Spinal cord (tissue), 10 donors: ENCODE measurements at places on chromosomes 7 and 10.

DNA sequence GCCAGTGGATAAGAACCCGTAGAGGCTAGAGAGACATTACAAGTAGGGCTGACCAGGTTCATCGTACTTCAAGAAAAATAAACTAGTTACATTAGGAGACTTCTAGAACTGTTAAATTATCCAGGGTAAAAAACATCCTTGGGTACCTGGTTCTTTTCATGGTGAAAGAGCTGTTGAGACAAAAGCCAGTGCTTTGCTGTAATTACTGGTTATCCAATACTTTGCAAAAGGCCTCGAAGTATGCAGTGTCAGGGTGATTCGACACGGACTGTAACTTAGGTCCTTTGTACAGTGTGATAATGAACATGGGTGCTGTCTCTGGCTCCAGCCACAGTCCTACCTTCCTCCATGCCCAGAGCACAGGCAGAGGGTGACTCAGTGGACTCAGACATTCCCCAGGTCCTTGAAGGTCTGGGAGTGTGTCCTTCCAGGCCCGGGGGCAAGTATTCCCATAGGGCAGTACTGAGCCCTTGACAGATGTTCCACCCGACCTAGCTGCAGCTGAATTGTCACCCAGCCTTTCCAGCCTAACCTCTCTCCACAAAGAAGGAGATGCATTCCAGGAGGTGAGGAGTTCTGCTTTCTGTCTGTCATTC, 123.6 kb upstream of the TMEM72 start:
- no peak for DNase-seq

- no peak for DNase-seq
Observed at GRCh38 chr10:22539579-22540298, 174.6 kb downstream of the PIP4K2A start.

GRCh38 chr7:22572937-22573336, 72.9 kb upstream of the STEAP1B start:
- no peak for DNase-seq

DNA sequence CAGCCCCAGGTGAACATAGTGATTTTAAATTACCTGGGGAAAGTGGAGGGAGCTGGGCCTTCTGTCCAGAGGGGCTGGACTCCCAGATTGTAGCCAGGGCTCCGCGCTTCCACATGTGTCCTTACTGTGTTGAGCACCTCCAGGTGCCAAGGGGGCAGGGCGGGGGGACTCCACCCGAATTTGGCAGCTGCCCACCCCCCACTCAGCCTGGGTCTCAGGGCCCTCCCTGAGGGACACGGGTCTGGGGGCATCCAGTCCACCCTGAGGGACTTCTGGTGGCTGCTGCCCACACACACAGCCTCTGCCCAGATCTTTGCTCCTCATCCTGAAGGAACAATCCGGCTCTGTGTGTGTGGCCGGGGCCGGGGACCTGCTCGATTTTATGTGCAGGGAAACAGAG, 28.2 kb upstream of the ADGRA1 start:
- DNase-seq = no peak

DNA sequence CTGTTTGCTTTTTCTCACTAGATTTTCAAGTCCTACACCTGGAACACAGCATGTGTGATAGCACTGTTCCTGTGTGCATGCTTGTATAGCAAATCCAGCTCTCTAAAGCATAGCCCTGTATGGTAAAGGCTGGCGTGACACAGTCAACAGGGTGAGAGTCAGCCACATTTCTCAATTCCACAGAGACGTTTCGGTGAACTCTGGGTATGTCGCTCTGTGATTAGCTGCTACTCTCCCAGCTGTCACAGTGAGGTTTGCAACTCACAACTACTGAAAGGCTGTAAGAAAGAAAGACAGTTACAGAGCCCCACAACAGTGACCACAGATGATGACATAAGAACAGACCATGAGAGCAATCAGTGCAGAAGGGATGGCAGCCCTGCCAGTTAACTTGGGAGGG, 170.6 kb upstream of the IMMP2L start:
- DNase-seq = no peak

GRCh38 chr7:157522189-157522588, 185.4 kb downstream of the DNAJB6 start:
- DNase-seq = no peak

DNA sequence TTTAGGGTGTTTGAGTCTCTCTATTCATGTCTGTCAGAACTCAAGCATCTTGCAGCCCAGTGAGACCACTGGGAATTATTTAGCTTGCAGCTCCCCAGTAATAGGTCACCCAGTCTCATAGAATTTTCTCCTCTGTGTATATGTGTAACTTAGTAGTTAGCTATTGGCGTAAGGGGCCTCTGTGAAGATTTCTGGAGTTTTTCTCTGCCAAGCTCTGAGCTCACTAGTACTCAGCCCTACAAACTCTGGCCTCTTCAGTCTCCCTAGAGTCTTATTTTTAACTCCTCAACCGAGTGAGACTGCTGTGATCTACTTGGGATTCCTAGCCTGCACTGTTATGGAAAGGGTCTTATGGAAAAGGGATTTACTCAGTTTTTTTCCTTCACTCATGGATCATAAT, 90.2 kb downstream of the PPP1R9A start:
- no peak for DNase-seq

DNA sequence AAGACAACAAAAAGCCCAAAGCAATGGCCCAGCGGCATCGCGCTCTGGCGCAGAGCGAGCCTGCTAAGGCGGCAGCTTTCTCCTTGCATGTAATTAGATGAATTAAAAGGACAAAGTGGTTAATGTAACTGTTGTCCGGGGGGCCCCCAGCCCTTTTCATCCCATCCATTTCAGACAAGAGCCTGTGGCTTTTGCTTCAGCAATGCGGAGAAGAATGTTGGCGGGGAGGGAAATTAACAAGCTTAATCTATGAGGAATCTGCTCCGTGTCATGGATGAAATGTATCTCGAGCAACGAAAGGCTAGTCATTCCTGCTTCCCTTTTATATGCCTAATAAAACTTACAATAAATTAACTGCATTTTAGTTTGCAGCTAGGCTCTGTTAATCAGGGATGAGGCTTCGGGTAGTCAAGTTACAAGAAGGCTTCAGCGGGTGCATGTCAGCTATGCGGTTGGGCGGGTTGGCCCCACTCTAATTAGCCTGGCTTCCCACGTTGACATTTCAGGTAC, 203.3 kb downstream of the BUB3 start:
- DNase-seq = no peak

GRCh38 chr7:140260352-140261104, 83.7 kb upstream of the KDM7A start:
- no peak for DNase-seq

DNA sequence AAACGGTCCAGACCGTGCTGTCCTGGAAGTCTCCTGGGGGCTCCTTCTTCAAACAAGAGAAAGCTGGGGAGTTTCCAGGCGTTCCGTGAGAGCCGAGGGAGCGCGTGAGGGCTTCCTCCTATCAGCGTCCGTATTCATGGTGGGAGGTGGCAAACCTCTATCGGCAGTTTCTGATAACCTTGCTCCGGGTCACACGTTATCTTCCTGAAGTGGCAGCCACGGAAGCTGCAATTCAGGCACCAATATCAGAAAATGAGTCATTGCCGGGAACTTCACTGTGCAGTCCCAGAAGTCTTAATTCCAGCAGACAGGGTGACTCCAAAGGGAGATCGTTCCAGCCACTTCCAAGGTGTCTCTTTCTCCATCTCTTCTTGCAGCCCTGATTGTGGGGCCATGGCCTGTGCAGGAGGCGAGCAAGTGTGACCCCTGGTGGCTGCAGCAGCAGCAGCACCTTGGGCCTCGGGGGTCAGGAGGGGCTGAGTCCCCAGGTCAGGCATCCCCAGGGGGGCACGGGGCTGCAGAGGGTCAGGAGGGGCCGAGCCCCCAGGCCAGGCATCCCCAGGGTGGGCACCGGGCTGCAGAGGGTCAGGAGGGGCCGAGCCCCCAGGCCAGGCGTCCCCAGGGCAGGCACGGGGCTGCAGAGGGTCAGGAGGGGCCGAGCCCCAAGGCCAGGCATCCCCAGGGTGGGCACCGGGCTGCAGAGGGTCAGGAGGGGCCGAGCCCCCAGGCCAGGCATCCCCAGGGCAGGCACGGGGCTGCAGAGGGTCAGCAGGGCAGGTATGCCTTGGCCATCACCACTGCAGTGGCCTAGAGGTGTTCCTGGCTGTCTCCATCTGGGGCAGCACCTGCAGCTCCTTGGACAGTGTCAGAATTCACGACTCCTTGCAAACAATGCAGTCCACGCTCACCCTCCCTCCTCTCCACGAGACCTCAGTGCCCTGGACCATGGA, 538.7 kb downstream of the DNAJB6 start:
- DNase-seq = no peak

GRCh38 chr7:33040803-33041516, 21.6 kb downstream of the NT5C3A start:
- DNase-seq = no peak

DNA sequence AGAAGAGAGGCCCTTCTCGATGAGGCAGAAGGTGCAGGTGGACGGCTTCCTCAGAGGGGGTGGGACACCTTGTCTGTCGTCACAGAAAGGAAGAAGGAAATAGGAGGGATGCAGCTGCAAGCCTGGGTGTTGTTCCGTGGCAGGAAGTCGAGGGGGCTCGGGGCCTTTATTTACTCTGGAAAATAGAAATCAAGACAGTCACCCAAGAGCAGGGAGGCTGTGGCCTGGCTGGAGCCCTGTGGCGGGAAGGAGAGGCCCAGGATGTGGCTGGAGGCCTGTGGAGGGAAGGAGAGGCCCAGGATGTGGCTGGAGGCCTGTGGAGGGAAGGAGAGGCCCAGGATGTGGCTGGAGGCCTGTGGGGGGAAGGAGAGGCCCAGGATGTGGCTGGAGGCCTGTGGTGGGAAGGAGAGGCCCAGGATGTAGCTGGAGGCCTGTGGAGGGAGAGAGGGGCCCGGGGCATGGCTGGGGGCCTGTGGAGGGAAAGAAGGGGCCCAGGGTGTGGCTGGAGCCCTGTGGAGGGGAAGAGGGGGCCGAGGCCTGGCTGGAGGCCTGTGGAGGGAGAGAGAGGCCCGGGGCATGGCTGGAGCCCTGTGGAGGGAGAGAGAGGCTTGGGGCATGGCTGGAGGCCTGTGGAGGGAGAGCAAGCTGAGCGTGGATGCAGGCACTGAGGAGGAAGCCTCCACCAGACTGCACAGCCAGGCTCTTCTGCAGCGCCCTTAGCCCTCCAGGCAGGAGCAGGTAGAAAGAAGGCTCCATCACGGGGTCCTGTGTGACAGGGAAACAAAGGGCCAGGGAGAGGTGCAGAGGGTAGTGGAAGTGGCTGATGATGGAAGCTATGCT, 97.3 kb upstream of the SFMBT2 start:
- no peak for DNase-seq

GRCh38 chr7:17152721-17153120, 145.7 kb upstream of the AHR start:
- no peak for DNase-seq

GRCh38 chr10:75410132-75411005, 8.8 kb upstream of the ZNF503 start:
- DNase-seq = peak; percentile 28

DNA sequence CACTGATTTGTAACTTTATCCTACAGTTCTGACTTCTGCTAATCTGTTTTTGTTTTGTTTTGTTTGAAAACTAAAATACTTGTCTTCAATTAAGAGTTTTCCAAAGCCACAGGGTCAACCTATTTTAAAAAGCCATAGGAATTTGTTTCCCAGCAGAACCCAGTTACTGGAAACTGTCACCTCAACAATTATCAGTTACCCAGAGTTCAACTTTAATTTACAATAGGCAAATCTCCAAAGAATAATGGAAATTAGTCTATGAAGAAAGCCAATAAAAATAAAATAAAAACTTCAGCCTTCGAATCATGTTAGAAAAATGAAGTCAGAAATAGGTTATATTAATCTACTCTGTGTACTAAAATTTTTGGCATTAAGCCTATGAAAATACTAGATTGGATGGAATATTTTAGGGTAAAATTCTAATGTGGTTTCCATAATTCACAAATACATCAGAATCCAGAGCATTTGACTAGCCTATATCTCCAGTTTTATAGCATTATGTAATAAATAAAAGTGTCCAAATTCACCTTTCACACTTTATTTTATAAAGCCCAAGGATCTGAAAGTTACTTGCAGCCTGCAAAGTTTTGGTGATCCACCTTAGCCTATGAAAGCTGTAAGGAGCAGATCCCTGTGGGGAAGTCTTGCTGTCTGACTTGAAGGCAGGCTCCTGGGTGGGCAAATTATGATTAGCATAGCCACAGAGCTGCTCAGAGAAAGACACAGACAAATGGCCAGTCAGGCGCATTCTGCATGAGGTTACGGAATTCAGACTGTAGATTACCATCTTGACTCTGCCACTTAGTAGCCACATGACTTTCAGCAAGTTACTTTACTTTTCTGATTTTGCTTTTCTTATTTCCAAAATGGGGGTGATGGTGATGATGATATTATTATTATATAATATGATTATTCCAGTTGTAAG, 250.0 kb upstream of the HGF start:
- no peak for DNase-seq

- no peak for DNase-seq
Observed at GRCh38 chr7:12322284-12322902, 81.3 kb downstream of the VWDE start.

GRCh38 chr7:127953423-127954356, 77.5 kb downstream of the LRRC4 start:
- no peak for DNase-seq

DNA sequence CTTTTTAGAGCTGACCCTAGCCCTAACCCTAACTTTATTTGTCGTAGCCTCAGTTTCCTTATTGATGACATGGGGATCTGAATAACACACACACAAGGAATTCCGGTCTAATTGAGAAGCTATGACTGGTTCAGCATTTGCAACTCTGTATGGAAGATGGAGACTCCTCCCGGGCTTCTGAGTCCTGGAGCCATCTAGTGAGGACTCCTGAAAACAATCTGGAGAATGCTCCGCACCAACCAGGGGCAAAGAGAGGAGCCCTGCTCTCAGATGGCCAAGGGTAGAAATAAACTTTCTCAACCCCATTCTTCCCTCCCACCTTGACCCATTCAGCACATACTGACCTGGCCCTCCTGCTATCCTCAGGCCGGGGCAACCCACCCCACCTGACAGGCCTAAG, 26.4 kb downstream of the MBL2 start:
- no peak for DNase-seq

- no peak for DNase-seq
Observed at GRCh38 chr10:69037489-69037888, 48.9 kb downstream of the KIFBP start.

DNA sequence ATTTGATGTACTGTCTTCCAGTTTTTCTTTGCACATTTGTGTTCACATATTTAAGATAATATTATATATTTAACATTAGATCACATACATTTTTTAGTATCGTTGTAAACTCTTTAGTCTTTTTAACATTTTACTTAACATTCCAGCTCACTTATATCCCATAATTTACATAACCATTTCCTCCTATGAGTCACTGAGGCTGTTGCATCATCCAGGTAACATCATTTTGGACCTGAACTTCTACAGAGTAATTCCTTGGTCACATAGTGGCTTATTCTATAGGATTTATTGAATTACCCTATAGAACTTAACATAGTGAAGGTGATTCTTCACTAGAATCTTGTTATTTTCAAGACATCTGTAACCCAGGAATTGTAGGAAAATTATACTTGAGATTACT, 194.4 kb downstream of the POU6F2 start:
- DNase-seq = no peak
